ENCODE measurements at places on chromosomes 7 and 10. TPM values are rescaled to one million over a fixed set of nuclear protein-coding genes. Genes with fewer than 3 reads are reported as not detected.

DNA sequence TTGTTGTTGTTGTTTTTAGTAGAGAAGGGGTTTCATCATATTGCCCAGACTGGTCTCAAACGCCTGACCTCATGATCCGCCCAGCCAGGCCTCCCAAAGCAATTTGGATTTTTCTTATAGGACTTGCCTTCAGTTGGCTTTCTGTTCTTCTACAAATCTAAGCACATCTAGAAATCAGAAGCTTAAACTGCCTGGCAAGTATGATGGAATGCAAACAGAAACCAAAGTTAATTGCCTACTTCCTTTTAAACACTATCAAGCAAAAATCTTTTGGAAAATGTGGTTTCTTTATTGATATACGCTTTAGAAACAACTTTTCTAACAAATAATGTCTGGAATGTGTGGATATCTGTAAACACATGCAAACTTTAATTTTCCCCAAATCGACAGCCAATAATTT lies 64.9 kb downstream of the USP6NL start:
- H3K27ac ChIP-seq: no peak overlapping the region
- H3K36me3 ChIP-seq: no peaks in the 10 kb centered on the region
- no peak for DNase-seq
- no peak overlapping the region for H3K4me3 ChIP-seq
- no peaks in the 10 kb centered on the region for H3K4me1 ChIP-seq

PRSS58 gene
- not detected for total RNA-seq

CALML3 gene
- total RNA-seq: not detected

DNA sequence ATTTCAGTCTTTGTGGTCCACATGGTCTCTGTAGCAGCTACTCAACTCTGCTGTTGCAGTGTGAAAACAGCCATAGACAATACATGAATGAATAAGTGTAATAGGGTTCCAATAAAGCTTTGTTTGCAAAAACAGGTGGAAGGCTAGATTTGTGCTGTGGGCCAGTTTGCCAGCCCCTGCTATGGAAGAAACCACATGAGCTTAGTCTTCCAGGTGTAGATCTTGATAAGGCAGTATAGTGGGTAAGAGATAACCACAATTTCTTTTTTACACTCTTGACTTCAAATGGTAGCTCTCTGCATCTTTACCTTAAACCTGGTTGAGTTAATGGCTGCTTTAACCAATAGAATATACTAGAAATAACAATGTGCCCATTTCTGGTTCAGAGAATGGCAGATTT lies 135.0 kb upstream of the PALS2 start:
- H3K36me3 ChIP-seq: no peaks in the 10 kb centered on the region
- no peak overlapping the region for H3K4me3 ChIP-seq
- no peaks in the 10 kb centered on the region for H3K4me1 ChIP-seq

- H3K36me3 ChIP-seq: no peaks in the 10 kb centered on the region
- no peak overlapping the region for H3K27ac ChIP-seq
- H3K27me3 ChIP-seq: no peaks in the 10 kb centered on the region
- no peak overlapping the region for H3K4me3 ChIP-seq
- no peak for DNase-seq
Measured at GRCh38 chr10:70357565-70357964, 24.9 kb downstream of the LRRC20 start.

THSD7A gene
- 5.7 TPM for total RNA-seq

TSPAN13 gene
- total RNA-seq: 16.8 TPM

- DNase-seq: no peak
- no peaks in the 10 kb centered on the region for H3K36me3 ChIP-seq
- H3K27me3 ChIP-seq: no peaks in the 10 kb centered on the region
- no peak overlapping the region for H3K4me3 ChIP-seq
- no peak overlapping the region for H3K27ac ChIP-seq
- H3K4me1 ChIP-seq: no peaks in the 10 kb centered on the region
Measured at GRCh38 chr7:114264023-114264422, 150.6 kb upstream of the FOXP2 start.

- H3K27me3 ChIP-seq: no peaks in the 10 kb centered on the region
Measured at GRCh38 chr10:109933984-109934565, 10.8 kb upstream of the XPNPEP1 start.

GRCh38 chr7:6502886-6503285 lies 48.4 kb downstream of the GRID2IP start:
- peak overlapping the region; percentile 83 for H3K4me3 ChIP-seq
- peaks cover 12% of the 10 kb centered on the region for H3K4me1 ChIP-seq
- DNase-seq: peak; percentile 32
- H3K27ac ChIP-seq: no peak overlapping the region
- H3K36me3 ChIP-seq: no peaks in the 10 kb centered on the region

GRCh38 chr7:54799792-54800191 lies 40.8 kb upstream of the SEC61G start:
- H3K4me3 ChIP-seq: no peak overlapping the region
- no peaks in the 10 kb centered on the region for H3K27me3 ChIP-seq
- DNase-seq: no peak
- no peaks in the 10 kb centered on the region for H3K36me3 ChIP-seq

GSTO1 gene
- total RNA-seq: 110 TPM

PRKAR2B gene
- total RNA-seq: 5.1 TPM

DNA sequence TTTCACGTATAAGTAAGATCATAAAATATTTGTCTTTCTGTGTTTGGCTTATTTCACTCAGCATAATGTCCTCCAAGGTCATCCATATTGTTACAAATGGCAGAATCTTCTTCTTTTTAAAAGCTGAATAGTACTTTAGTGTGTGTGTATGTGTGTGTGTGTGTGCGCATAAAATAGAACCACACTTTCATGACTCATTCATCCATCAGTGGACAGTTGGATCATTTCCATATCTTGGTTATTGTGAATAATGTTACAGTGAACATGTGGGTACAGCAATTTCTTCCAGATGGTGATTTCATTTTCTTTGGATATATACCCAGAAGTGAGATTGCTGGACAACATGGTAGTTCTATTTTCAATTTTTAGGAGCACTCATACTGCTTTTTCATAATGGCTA lies 622.4 kb downstream of the NRG3 start:
- no peaks in the 10 kb centered on the region for H3K36me3 ChIP-seq
- no peaks in the 10 kb centered on the region for H3K4me1 ChIP-seq
- no peak for DNase-seq
- no peak overlapping the region for H3K27ac ChIP-seq
- no peaks in the 10 kb centered on the region for H3K27me3 ChIP-seq

- DNase-seq: no peak
- no peaks in the 10 kb centered on the region for H3K36me3 ChIP-seq
- no peak overlapping the region for H3K27ac ChIP-seq
- no peak overlapping the region for H3K4me3 ChIP-seq
- no peaks in the 10 kb centered on the region for H3K4me1 ChIP-seq
- H3K27me3 ChIP-seq: no peaks in the 10 kb centered on the region
Measured at GRCh38 chr7:122487131-122487530, 182.6 kb upstream of the FEZF1 start.

DNA sequence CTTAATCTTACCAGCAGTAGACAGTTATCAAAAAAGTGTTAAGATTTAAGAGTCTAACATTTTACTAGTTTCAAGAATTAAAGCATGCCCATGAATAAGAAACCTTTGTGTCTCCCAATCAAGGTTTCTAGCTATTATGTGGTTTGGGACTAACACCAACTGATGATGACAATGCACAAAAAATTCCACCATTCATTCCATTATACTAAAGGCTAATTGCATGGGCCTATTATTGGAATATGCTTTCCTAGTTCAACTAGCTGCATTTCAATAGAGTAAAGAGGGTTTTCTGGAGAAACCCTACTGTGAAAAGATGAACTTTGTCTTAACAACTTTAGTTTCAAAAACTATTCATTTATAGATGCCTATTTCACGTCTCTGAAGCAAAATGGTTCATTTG lies 44.6 kb downstream of the UBE2H start:
- DNase-seq: no peak
- H3K27ac ChIP-seq: no peak overlapping the region
- H3K27me3 ChIP-seq: no peaks in the 10 kb centered on the region
- H3K36me3 ChIP-seq: no peaks in the 10 kb centered on the region

Measured in thyroid gland (tissue), 4 donors.